ENCODE measurements at places on chromosomes 2 and 18.

- no peak for DNase-seq
These were observed 226.7 kb upstream of the KLHL29 start for GRCh38 chr2:23158306-23158705.

GRCh38 chr2:74065456-74065855 is 80.7 kb downstream of the TET3 start:
- DNase-seq, result no peak

DNA sequence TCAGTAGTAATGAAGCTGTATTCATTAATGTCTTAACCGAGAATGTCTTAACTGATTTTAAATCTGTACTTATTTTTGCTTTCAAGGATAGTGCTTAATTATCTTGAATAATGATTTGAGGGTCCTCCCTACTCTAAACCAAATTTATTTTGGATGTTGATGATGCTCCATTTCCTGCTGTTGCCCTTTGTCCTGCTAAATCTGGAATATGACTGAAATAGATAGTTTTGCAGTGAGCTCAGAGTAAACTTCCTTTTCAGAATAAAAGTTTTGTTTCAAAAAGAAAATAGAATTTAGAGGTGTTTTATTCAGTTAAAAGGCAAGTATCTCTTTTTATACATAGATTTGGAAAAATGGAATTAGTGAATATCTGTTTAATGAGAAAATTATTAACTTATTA is 8.1 kb downstream of the NBEAL1 start:
- no peak for DNase-seq

- no peak for DNase-seq
These were observed 124.7 kb upstream of the LRRTM1 start for GRCh38 chr2:80429251-80429650.

GRCh38 chr2:128748336-128748735 is 429.7 kb upstream of the HS6ST1 start:
- no peak for DNase-seq

GRCh38 chr2:213238753-213239495 is 45.3 kb upstream of the SPAG16 start:
- DNase-seq, result no peak

DNA sequence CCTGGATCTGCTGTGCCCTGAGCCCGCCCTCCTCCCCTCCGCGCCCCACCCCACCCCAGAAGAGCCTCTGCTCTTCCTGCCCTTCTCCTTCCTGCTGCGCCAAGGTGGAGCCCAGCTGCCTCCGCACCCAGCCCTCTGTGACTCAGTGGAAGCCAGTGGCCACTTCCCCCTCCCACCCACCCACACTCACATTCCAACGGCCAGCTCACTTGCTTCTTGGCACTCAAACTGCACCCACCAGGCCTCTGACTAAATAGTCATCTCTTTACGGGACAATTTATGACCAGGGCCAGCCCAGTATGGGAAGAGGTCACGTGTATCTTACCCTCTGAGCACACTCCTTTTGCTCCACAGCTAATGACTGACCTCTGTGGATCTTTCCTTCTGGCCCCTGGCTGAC is 150.4 kb upstream of the SLC1A4 start:
- DNase-seq, result no peak

GRCh38 chr18:9714266-9715087 is 6.4 kb downstream of the RAB31 start:
- no peak for DNase-seq

DNA sequence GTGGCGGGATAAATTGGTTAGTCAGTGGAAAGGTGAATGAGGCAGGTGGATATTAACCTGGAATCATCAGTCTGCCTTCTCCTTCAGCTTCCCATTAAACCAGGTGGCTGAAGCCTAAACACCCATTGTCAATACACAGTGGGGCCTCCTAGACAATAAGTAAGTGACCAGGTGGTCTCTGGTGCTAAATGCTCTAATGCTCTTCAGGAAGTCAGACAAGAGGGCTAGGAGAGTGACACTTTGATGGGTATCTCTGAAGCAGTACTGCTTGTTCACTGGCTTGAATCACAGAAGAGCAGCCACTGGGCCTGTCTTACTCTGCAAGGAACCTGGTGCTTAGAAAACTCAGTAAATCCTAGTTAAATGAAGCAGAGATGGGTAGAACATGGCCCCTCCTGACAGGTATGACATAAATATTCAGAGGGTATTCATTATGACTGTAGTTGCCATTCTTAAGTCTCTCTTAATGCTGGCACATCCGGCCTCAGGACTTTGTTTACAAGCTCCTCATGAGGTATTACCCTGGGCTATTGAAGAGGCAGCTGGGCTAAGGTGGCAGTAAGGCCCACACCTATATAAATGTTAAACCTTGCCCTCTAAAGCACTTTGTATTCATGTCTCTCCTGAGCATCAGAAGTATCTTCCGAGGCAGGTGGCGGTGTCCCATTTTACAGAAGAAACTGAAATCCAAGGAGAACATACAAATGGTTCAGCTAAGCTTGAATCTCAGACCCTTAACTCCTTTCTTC is 104.9 kb downstream of the NCK2 start:
- DNase-seq, result no peak

- no peak for DNase-seq
These were observed 42.4 kb downstream of the ASB18 start for GRCh38 chr2:236221798-236222197.

GRCh38 chr2:102436323-102436722 is 13.4 kb downstream of the IL18RAP start:
- no peak for DNase-seq

DNA sequence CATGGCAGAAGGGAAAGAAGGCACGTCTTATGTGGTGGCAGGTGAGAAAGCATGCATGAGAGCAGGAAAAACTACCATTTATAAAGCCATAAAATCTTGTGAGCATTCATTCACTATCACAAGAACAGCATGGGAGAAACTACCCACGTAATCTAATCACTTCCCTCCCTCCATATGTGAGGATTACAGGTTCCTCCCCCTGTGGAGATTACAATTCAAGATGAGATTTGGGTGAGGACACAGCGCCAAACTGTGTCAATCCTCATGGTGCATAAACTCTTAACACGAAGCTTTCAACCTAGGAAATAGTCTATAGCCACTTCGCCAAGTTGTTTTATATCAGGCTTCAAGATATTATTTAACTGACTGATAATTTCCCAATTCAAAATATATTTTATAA is 595.5 kb downstream of the FBXO15 start:
- no peak for DNase-seq

GRCh38 chr2:124426625-124427024 is 401.5 kb downstream of the CNTNAP5 start:
- DNase-seq, result no peak

DNA sequence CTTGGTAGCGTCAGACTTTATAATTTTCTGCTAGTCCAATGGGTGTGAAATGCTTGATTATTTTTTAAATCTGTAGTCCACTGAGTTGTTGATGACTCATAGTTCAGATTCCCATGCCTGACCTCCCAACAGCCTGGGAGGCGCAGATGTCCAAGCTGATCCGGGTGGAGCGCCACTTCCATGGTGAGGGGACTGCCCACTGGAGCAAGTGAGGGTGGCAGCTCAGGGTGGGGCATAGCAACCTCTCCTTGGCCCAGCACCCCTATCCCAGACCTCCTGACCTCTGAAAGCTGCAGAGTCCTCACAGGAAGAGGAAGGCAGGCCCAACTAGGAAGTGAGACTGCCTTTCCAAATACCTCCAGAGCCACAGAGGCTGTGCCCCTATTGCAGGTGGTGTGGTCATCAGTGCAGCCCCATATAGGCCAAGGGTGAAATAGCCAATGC is 4.4 kb downstream of the MAL start:
- DNase-seq, result no peak

- no peak for DNase-seq
These were observed 306.7 kb upstream of the THUMPD2 start for GRCh38 chr2:40085786-40086185.

DNA sequence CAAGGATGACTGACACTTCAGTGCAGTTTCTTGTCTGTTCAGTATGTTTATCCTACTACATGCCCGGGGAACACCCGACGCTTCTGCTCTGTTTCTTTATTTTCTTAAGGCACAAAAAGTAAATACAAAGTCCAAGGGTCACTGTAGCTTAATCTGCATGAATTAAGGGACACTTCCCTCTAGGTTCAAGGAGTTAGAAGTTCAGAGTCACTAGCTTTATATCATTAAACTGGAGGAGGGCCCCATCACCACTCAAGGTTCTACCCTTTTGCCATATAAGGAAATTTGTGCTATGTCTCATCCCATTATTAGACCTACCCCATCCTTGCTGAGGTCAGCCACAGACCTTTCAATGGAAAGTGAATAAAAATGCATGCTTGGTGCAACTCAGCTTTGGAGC is 27.6 kb upstream of the RMDN2 start:
- DNase-seq, result no peak

DNA sequence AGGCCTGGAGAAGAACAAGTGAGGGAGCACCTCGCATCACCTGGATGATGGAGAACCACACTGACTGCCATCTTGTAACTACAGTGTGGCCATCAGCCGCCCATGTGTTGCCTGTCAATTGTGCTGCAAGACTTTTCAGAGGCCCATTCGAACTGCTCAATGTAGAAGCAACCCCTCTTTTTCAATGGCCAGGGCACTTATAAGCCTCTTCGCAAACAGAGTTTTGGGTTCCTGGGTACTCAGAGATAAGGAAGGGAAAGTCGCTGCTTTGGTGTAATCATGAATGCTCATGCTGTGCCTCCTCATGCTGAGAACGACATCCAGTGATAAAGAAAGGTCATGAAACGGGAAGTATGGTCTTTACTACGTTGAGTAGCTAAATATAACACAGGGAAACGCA is 143.9 kb upstream of the SLC39A10 start:
- DNase-seq, result no peak

GRCh38 chr2:101516823-101517690 is 42.1 kb upstream of the RFX8 start:
- no peak for DNase-seq

DNA sequence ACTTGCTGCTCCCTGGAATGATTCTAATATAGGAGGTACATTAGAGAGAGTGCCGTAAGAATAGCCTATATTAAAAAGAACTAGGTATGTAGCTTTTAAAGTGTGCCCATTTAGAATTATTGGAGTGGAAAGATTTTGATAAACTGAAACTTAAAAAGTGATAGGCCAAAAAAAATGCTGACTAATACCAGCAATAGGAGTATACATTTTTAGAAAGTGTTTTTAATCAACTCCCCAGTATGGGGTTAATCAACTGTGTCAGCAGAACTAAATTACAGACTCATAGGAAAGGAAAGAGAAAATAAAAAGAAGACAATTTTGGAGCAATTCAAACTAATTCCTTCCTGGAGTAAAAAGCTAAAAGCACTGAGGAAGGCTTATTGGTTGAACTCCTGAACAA is 13.3 kb upstream of the MEIS1 start:
- no peak for DNase-seq

GRCh38 chr2:143347901-143348414 is 218.7 kb downstream of the ARHGAP15 start:
- no peak for DNase-seq

- no peak for DNase-seq
These were observed 14.6 kb downstream of the ZNF519 start for GRCh38 chr18:14117606-14118005.

DNA sequence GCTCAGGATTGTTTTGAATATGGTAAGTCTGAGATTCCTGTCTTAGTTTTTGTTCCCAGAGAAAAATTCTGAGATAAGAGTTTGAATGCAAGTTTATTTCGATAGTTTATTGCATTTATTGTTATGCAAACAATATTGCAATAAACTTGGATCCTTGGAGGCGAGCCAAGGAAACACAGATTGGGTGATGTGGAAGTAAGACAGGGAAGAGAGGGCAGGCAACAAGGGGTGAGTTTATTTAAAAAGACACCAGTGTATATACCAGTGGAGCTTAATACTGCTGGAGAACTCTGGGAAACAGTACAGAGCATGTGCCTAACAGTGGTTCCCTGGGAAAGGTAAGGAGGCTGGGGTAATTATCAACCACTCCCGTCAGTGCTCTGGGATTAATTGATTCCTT is 87.5 kb upstream of the NEDD4L start:
- no peak for DNase-seq
